ENCODE measurements at places on chromosomes 12 and 14. TPM values are rescaled to one million over a fixed set of nuclear protein-coding genes. Genes with fewer than 3 reads are reported as not detected.

Gene SAV1
- 13.9 TPM for total RNA-seq

Gene STAC3
- total RNA-seq: 5.4 TPM

DNA sequence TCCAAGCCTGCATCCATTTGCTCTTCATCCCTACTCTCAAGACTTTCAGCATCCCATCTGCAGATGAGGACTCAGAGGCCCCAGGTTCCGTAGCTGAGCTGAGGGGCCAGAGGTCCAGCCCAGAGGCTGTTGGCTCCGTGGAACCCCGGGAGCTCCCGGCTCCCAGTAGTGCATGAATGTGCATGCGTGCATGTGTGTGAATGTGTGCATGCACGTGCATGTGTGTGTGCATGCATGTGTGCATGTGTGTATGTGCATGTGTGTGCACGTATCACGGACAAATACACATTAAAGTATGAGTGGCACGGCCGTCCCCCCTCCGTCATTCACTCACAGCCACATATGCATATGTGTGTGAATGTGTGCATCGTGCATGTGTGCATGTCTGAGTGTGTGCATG, 149.9 kb downstream of the KIF26A start:
- DNase-seq: no peak

DNA sequence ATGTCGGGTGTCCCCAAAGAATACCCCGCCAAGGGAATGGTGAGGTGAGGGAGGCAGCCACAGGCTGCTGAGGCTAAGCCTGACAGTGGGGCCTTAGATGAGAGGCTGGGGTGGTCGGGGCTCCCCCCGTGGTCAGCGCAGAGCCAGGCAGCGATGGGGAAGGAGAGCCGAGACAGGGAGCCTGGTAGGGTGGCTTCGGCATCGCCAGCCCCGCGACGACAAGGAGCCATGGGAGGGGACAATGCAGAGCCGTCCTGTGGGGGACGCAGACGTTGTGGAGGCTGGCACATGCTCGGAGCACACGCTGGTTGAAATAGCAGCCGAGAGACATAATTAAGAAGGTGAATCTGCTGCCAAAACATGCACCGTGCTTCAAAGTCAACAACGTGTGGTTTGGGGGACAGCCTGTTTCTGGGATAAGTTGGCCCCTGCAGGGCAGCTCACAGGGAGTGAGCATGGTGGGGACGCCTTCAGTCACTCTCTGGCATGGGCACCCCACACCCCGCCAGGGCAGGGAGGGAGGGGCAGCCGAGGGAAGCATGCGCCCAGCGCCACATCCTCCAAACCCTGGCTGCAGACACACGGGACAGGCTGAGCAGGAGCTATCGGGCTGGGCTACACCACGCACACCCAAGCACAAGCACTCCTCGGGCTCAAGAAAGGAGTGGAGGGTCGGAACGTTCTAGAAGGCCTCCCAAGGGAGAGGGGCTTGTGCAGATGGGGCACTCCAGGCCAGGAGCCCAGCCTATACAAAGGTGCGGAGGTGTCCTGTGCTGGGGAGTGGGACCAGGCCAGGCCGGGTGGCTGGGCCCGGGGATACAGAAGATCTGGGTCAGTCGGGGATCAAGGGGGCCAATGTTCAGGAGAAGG, 66.6 kb upstream of the C14orf180 start:
- DNase-seq: no peak

All from activated naive CD4-positive, alpha-beta T cell treated with anti-CD3 and anti-CD28 coated beads, Interleukin-2, amount 50 U/mL, for 72 hours (primary cell).